Aorta (tissue), 5 donors: ENCODE measurements at places on chromosomes 1 and 21. TPM values are rescaled to one million over a fixed set of nuclear protein-coding genes. Genes with fewer than 3 reads are reported as not detected.

ASAP3 gene
- 93.9 TPM for total RNA-seq

DENND2D gene
- total RNA-seq = 12.3 TPM

SH3BGR gene
- 35.7 TPM for total RNA-seq

EDARADD gene
- total RNA-seq = 0.58 TPM

MAP3K21 gene
- total RNA-seq = 1.8 TPM

CA6 gene
- total RNA-seq = not detected

HCN3 gene
- total RNA-seq = 5.7 TPM

PAPPA2 gene
- total RNA-seq = 3.5 TPM

GPR61 gene
- not detected for total RNA-seq

KRTAP13-2 gene
- total RNA-seq = not detected

NPR1 gene
- 168 TPM for total RNA-seq

VASH2 gene
- total RNA-seq = 0.29 TPM

SLAMF9 gene
- not detected for total RNA-seq

HAX1 gene
- 52.2 TPM for total RNA-seq

TMEM201 gene
- total RNA-seq = 9.4 TPM

CREB3L4 gene
- total RNA-seq = 8.9 TPM

SLC45A1 gene
- total RNA-seq = 5.4 TPM

LMX1A gene
- 0.84 TPM for total RNA-seq

TEX38 gene
- not detected for total RNA-seq

NBPF4 gene
- not detected for total RNA-seq

RGS7 gene
- total RNA-seq = not detected

CD1E gene
- not detected for total RNA-seq

DNA sequence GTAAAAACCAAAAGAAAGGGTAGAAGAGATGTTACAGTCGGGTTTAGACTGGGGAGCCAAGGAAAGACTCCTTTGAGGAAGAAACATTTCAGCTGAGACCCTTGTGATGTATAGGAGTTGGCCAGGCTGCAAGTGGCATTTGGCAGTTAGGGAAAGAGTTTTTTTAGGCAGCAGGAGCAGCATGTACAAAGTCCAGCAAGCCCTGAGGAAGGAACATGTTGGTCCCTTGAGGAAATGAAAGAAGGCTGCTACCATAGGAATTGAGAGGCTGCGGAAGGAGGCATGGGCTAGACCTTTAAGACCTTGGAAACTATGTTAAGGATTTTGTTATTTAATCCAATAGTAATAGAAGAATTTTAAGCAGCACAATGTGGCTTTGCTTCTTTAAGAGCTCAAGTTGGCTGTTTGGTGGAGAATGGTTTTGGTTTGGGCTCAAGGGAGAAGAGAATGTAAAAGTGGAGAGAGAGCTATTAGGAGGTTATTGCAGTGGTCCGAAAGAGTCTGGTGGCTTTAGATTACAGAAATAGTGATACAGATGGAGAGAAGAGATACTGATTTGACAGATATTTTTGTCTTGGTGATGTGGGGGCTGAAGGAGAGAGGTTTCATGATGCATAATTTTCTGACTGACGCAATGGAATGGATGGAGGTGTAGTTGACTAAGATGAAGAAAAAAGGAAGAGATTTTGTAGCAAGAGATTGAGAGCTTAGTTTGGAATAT, 26.6 kb downstream of the SMAP2 start:
- no peak for DNase-seq

DNA sequence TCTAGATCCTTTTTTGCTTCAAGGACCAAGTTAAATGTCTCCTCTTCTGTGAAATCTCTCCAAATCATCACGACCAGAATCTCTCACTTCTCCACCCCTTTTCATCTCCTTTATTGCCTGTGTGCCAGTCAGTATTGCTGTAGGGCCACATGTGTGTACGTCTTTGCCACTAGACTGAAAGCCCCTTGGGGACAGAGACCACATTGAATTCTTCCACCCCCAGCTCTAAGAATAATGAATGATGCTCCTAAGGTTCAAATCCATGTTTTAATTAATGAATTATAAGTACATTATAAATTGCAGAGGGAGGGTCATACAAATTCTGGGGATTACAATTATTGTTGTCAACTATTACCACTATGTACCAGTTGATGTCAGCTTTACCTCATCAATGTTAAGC, 343.8 kb downstream of the USP25 start:
- DNase-seq = no peak

- no peak for DNase-seq
Measured at GRCh38 chr1:37475380-37476086, 1.2 kb downstream of the ZC3H12A start.

DNA sequence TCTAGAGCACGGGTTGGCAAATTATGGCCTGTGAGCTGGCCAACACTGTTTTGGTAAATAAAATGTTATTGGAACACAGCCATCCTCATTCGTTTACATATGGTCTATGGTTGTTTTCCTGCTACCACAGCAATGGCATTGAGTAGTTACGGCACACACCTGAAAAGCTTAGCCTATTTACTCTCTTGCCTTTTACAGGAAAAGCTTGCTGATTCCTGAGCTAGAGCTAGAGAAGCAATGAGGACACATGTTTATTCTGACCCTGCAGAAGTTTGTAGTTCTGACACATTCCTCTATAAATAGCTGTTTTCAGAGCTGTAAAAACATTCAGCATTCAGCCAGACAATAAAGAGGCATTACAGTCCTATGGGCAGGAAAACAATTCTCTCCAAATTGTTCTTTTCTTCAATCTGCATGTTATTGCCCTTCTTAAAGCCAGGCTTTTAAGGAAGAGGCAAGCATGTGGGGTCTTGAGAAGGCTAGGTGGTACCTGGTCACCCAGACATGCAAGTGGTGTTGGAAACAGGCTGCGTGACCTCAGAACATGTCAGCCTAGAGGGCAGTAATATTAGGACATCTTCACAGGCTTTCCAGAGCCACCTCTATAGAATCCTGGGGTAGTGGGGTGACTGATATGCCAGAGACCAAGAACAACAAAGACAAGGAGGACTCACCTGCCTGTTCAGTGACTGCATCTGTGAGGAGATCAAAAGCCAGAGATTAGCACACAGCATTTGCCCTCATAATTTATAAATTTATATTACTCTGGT, 1.6 kb downstream of the FCRL2 start:
- no peak for DNase-seq

DNA sequence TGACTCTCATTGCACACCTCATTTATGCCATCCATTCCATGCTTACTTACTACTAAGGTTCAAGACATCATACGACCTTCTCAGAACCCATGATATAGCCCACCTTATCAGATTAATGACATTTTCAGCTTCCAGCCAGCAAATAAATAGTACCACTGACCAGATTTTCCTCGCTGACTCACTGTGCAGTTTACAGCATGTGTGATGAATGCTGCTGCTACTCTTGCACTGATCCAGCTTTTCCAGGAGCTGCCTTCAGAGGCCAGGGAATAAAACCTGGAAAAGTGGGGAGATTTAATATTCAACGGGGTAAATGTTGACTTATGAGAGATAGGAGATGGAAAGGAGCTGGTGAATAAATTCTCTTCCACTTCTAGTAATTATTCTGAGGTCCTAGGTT, 247.1 kb downstream of the COL11A1 start:
- DNase-seq = no peak

- no peak for DNase-seq
Measured at GRCh38 chr21:46552274-46552673, 52.6 kb downstream of the S100B start.

- DNase-seq = no peak
Measured at GRCh38 chr1:202843081-202843480, 32.3 kb downstream of the PCAT6 start.

- no peak for DNase-seq
Measured at GRCh38 chr1:180923887-180924286, 11.2 kb downstream of the KIAA1614 start.

- no peak for DNase-seq
Measured at GRCh38 chr1:200916152-200916551, 21.5 kb downstream of the INAVA start.

- no peak for DNase-seq
Measured at GRCh38 chr1:217661407-217661806, 30.3 kb downstream of the SPATA17 start.

- DNase-seq = no peak
Measured at GRCh38 chr1:239918634-239919033, 173.0 kb upstream of the FMN2 start.

- peak; percentile 72 for DNase-seq
Measured at GRCh38 chr1:35202048-35202719, 9.2 kb upstream of the SFPQ start.

DNA sequence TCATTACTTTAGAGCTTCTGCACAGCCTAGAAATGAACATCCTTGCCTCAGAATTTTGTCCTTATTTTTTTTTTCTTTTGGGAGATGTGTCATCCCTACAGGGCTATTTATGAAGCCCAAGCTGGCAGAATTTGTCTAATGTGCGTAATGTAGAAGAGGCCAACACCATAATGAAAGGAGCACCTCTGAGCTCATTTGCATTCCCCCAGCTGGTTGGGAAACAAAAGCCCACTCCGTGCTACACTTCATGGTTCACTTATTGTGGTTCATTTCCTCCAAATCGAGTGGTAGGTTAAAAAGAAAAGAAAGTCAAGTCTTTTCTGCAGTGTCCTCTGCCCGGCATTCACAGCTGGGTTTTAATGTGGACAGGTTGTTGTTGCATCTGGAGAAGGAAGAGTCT, 73.5 kb downstream of the KAZN start:
- DNase-seq = no peak

DNA sequence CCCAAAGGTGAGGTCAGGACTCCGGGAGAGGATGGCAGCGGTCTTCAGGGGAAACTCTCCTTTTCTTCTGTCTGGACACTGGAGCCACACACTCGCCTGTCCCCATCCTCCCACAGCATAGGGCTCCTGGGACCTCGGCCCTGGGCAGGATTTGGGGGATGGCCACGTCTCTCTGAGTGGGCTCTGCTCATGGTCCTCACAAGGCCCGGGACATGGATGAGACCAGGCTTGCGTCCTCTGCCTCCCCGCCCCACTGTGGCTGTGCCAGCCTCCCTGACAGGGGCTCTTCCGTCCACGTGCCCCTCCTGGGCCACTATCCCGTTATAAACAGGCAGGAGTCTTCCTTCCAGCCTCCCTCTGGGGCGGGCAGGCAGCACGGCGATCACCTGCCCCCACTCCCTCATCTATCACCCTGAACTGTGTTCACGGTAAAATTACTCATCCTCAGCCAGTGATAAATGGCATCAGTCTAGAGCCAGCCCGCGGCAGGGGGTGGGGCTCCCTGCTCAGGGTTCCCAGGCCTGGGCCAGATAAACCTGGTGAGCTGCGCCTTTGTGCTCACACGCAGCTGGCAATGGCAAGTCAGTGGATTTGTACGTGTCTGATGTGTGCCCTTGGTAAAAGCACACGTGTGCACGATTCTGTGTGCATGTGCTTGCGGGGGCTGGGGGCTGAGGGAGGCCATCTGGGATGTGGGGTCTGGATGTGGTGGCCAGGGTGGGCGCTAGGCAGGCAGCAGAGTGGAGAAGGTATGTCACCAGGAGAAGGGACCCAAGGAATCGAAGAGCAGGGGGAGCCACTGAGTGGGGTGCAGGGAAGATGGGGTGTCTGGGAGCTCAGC, 12.6 kb upstream of the SAMD11 start:
- peak; percentile 46 for DNase-seq

DNA sequence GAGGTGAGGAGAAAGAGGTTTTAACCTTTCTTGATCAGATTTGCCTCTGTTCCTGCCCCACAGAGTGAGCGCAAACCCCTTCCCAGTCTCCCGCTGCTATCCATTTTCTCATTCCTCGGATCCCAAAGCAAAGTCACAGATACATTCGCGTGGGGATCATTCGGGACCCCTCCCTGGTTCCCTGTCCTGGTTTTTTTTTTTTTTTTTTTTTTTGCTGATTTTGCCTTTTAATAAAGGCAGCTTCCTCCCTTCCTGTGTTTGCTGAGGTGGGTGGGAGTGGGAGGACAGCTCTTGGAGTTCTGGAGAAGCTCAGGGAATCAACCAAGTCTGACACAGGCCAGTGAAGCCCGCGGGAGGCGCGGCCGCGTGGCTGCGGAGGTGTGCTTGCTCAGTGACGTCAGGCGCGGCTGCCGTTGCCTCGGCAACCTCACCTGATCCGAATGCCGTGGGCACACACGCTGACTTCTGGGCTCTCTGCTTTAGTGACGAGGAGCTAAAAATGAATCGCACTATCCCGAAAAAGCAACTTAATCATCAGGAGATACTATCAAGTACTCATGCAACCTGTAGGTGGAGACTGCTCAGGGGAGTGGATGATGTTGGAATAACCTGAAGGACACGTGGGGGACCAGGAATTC, 106.4 kb downstream of the TBX19 start:
- DNase-seq = peak; percentile 78

- peak; percentile 16 for DNase-seq
Measured at GRCh38 chr1:8166406-8166805, 140.3 kb upstream of the ERRFI1 start.

- DNase-seq = no peak
Measured at GRCh38 chr1:218679391-218679790, 334.3 kb downstream of the TGFB2 start.

GRCh38 chr1:40401473-40402201, 28.1 kb downstream of the SMAP2 start:
- no peak for DNase-seq

DNA sequence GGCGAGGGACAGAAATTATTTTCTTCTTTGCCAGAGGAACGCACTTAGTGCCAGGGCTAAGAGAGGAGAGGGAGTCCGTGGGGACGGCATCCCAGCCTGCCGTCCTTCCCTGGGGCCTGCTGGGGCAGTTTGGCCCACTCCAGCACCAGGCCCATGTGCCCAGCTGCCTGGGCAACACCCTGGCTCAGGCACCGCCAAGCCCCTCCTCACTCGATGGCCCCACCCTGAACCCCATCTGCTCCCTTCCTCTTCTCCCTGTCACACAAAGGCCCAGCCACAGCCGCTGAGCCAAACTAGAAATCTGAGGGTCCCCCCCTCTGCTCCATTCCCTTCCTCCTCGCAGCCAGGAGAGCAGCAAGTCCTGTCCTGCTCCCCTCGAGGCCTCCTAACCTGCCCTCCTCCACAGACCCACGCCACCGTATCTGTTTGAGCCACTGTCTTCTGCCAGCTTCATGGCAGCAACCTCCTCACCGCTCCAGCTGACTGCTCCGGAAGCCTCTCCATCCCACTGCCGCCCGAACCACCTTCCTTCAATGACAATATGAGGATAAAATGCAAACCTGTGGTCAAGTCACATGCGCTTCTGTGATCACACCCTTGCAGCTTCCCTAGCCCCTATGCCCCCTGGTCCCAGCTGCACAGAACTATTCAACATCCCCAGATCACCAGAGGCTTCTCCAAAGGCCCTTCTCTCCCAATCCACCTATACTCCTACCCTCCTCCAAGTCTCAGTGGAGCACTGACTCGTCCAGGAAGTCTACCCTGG, 8.4 kb upstream of the TNNI1 start:
- peak; percentile 24 for DNase-seq

GRCh38 chr1:246161626-246162025, 345.5 kb downstream of the SMYD3 start:
- DNase-seq = no peak

GRCh38 chr1:156980551-156980950, 60.1 kb downstream of the LRRC71 start:
- DNase-seq = no peak

GRCh38 chr1:75625795-75626194, 14.9 kb upstream of the SLC44A5 start:
- DNase-seq = no peak

GRCh38 chr1:154344977-154345837, 19.9 kb downstream of the ATP8B2 start:
- peak; percentile 84 for DNase-seq
